ENCODE measurements at places on chromosomes 4 and X.

DNA sequence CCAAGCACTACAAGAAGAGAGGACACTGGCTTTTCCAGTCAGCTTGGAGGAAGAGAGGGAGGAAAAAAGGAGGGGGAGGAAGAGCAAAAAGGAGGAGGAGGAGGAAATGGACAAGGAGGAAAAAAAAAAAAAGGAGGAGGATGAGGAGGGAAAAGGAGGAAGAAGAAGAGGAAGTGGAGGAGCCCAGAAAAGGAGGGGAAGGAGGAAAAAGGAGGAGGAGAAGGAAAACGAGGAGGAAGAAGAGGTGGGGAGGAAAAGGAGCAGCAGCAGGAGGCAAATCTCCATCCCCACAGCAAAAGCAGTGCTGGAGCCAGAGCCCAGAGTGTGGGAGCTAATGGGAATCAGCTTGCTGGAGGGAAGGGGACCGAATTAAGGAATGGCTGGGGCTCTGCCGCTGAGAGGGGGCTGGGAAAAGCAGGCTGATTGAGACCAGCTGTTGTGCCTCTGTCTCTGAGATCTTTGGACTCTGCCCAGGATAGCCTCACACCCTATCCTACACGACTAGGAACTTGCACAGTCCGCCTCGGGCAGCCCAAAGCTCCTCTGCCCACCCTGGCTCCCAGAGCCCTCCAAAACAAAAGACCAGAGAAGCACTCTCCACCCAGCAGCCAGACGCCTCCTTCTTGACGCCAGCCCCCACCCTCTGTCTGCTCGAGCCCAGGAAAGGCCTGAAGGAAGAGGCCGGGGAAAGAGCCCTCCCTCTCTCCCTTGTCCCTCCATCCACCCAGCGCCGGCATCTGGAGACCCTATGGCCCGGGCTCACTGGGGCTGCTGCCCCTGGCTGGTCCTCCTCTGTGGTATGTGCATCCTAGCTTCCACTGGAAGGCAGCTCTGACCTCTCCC lies at the start of gene XPNPEP2:
XPNPEP2 (plus strand) TSS at position 514 of the 843 bp plus-strand sequence; CDS start at position 749, 235 bp downstream.
- no peak for DNase-seq

GRCh38 chr4:183154701-183155391 lies 55.8 kb downstream of the WWC2 start:
- DNase-seq: no peak

DNA sequence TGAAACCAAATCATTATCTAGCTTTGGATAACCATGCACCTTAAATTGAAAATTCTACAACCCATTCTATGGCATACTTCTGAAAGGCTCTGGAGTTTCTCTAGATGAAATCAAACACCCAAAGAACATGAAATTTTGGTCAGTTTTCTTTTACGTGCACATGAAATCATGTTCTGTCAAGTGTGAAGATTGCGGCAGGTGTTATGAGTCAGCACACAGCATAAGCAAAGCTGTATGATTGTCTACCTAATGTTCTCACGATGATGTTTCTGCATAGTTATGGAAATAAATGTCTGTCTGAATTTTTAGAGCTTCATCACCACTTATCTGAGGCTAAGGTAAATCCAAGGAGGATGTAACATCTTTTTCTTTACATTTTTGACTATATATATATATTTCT lies 495.3 kb downstream of the IL1RAPL1 start:
- no peak for DNase-seq

- DNase-seq: no peak
These were observed 53.1 kb downstream of the HPRT1 start for GRCh38 chrX:134513091-134513490.

DNA sequence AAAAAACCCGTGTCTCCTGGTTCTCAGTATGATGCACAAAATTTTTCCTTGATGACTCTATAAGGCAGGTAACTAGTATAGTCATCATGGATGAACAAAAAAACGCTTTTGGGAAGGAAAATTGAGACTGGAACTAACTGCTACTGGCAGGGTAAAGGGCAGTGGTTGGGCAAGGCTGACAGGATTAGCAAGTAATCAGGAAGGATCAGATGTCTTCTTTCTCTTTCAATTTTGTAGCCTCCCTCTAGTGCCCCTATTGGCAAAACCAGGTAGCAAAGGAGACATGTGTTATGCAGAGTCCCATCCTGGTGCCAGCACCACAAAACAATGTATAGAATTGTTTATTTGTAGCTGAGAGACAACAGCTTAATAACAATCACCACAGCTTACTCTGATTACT lies 12.8 kb upstream of the SLITRK4 start:
- no peak for DNase-seq

- DNase-seq: no peak
These were observed 202.4 kb downstream of the CHIC2 start for GRCh38 chr4:53861856-53862610.

All from CD4-positive, alpha-beta memory T cell (primary cell).